Neural crest cell (in vitro differentiated cells): ENCODE measurements at places on chromosomes 12 and 14.

DNA sequence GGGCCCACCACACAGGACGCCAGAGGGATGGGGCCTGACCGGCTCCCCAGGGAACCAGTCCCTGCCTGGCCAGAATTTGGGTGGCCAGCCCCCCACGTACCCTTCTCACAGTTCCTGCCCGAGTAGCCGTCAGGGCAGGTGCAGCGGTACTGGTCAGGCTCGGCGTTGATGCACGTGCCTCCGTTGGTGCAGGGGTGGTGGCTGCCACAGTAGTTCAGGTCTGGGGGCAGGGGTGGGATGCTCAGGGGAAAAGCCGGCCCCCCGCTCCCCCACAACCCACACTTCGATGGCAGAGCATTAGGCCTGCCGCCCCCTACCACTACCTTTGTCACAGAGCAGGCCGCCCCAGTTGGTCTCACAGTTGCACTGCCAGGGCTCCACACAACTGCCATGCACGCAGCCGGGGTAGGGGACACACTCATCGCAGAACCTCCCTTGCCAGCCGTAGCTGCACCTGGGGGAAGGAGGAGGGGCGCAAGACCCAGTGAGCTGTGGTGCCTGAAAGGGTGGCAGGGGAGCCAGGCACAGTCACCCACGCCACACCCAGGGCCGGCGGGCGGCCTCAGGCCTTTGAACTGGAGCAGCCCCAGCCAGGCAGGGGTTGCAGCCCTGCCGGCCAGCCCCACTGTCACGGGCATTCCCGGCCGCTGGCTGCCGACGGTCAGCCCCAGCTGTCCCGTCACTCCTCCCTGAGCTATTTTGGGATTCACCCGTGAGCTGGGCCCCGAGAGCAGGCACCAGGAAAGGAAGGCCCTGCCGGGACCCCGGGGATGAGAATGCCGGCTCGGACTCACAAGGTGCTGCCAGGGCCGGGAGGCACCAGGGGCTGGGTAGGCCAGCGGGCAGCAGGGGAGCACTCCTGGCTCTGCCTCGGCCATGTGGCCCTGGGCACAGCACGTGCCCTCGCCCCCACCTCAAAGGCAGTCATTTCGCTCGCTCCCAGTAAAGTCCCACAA lies 16.5 kb downstream of the JAG2 start:
- no peak for DNase-seq

DNA sequence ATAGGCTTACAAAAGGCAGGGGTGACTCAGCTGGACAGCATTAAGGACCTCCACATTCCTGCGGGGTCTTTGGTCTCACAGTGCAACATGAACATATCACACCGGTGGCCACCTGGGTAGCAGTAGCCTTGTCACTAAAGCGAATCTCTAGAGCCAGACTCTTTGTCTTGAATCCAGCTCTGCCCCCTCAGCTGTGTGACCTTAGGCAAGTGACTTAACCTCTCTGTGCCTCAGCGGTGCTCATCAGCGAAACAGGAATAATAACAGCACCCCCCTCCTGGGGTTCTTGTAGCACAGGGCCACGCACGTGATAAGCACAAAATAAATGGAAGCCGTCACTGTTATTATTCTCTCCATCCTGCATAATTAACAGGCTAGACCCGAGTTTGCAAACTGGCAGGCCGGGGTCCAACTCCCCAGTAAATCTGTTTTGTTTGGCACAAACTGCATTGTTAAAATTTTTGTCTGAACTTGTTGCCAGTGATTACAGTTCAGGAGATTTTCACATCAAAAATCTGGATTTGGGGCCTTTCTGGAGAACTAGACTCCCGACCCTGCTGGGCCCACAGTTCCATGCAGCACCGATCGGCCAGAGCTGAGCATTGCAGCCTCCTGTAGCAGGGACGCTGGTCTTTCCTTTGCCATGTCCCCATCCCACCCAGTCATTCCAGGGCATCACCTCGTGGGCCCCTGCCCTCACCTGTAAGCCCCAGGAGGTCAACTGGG lies 174.8 kb downstream of the PHETA1 start:
- no peak for DNase-seq

DNA sequence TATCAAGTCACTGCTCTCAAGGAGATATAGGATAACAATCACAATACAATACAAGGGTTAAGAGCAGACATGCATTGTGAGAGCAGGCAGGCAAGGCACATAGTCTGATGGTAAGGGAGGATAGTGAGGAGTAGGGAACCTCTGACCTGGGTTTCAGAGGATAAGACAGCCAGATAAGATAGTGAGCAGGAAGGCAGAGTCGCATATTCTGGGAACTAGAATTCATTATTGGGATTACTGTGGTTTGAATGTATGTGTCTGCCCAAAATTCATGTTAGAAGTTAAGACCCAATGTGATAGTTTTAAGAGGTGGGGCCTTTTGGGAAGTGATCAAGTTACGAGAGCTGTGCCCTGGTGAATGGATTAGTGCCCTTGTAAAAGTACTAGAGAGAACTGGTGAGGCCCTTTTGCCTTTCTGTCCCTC lies 14.4 kb upstream of the ATF1 start:
- no peak for DNase-seq

- DNase-seq = no peak
These were observed 417.6 kb downstream of the PCNX1 start for GRCh38 chr14:71324767-71325272.

- no peak for DNase-seq
These were observed 465.5 kb upstream of the ATP2B1 start for GRCh38 chr12:90174198-90174510.

DNA sequence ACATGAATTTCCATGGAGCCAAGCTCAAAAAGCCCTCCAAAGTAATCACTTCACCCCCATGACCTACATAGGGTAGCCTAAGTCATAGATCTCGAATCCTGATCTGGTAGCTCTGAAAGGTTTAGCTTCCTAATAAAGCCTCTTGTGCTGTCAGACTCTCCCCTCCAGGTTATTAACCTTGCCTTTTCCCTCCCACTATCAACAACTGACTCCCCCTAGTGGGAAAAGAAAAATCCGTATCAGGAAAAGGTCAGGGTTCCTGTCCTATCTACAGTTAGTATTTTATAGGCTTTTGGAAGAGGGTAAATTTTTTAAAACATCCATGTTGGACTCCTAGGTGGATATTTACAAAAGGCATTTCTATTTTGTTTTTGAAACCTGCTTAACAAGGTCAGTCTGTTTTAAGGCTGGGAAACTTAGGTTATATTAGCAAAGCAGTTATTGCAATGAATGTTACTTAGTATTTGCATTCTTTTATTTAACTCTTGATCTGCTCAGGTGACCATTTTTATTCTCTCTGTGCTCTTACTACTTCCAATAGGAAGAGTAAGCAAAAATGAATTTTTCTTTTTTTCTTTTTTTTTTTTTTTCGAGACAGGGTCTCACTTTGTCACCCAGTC lies 8.0 kb downstream of the YY1 start:
- DNase-seq = no peak

DNA sequence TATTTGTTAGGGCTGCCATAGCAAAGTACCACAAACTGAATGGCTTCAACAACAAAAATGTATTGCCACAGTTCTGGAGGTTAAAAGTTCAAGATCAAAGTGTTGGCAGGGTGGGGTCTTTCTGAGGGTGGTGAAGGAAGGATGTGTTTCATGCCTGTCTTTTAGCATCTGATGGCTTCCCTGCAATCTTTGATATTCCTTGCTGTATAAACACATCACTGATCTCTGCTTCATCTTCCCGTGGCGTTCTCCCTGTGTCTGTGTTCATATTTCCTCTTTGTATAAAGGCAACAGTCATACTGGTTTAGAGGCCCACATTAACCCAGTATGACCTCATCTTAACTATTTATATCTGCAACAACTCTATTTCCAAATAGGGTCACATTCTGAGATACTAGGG lies 167.5 kb downstream of the BTG1 start:
- DNase-seq = no peak

DNA sequence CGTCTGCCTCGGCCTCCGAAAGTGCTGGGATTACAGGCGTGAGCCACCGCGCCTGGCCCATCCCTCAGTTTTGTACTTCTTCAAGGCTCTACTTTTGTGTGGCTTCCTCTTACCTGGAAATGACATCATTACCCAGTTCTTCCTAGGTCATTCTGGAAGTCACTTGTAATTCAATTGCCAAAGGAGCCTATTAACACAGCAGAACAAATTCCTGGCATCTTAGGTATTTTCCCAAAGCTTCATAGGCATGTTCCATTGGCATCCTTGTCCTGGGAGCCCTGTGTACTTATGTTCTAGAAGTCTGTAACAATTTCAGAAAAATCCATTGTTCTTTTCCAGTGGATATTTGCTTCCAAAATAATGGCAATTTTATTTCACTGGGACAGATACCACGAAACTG lies 60.6 kb downstream of the DAAM1 start:
- DNase-seq = no peak

- DNase-seq = no peak
These were observed 93.5 kb downstream of the NUAK1 start for GRCh38 chr12:106045251-106045674.

DNA sequence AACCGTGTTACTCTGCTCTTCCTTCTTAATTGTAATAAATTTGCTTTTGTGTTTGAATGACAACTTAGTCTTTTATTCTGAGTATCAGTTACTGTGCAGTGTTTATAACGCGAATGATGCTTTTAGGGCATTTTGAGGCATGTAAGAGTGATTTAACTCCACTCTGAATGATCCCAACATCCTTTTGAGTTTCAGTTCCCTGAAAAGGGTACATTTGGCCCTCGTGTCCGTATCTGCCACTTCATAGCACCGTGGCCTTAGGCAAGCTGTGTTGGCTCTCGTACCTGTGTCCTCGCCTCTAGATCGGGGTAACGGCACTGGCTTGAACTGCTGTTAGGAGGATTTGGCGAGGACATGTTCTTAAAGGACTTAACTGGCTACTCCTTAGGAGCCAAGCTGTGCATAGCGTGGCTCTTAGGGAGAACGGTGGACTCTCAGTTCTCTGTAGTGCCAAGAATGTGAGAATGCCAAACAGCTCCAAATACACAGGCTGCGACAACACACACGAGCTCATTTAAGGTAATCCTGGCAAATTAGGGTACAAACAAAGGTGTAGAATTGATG lies 92.0 kb downstream of the PPP2R5C start:
- no peak for DNase-seq

DNA sequence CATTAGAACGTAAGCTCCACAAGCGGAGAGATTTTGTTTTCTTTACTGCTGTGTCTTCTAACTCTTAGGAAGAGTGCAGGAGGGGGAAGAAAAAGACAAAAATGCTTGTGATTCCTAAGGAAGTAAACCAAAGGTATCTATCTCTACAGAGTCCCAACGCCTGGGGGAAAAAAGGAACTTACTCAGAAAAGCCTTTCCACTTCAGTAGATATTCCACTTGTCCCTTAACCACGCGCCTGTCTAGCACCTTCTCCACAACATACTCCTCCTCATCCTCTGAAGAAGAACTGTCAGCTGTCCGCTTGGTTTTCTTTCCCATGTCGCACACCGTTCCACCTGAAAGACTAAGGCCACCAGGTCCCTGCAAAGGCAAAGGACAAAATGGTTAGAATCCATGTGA lies 22.6 kb downstream of the CBX5 start:
- DNase-seq = no peak

GRCh38 chr12:31897781-31898503 lies 61.3 kb upstream of the RESF1 start:
- no peak for DNase-seq

DNA sequence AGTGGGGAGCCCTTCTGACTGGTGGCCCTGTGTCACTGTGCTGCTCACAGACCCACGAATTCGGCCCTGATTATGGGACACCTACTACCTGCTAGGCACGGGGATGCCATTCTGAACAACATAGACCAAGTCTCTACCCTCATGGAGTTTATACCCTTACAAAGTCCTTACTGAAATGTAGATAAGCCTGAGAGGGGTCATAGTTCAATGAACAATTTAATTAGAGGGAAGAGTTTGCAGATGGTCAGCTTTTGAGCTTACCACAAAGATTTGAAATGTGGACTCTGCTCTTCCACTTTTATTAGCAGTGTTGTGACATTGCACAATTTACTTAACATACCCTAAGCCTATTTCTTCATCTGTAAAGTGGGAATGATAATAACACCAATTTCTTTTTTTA lies 161.1 kb downstream of the MYRFL start:
- DNase-seq = no peak

GRCh38 chr14:58865514-58866281 lies 227.9 kb downstream of the DACT1 start:
- no peak for DNase-seq

GRCh38 chr14:35331605-35332516 lies 39.7 kb downstream of the PSMA6 start:
- no peak for DNase-seq

DNA sequence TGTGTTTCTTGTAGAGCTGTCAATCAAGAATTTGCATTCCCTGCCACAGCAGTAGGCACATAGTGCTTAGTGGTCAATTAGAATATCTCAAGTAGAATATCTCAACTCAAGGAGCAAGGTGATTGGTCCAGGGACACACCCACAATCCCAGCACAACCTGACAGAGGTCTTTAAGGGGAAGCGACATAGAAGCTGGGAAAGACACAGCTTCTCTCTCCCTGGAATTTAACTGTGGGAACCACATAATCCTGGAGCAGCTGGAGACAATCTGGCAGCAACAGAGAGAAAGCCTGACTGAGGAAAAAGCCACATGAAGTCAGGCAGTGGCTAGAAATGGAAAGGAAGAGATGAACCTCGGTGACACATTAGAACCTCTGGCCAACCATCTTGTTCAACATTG lies 85.7 kb upstream of the LMO3 start:
- no peak for DNase-seq

GRCh38 chr12:92216092-92216491 lies 70.4 kb upstream of the BTG1 start:
- no peak for DNase-seq
